ENCODE measurements at places on chromosomes 5 and 9.
A peak's percentile ranks its signal among the peaks of the same experiment; 100 is the strongest.

- DNase-seq, result no peak
These were observed 395.6 kb downstream of the DMAC1 start for GRCh38 chr9:7403839-7404487.

DNA sequence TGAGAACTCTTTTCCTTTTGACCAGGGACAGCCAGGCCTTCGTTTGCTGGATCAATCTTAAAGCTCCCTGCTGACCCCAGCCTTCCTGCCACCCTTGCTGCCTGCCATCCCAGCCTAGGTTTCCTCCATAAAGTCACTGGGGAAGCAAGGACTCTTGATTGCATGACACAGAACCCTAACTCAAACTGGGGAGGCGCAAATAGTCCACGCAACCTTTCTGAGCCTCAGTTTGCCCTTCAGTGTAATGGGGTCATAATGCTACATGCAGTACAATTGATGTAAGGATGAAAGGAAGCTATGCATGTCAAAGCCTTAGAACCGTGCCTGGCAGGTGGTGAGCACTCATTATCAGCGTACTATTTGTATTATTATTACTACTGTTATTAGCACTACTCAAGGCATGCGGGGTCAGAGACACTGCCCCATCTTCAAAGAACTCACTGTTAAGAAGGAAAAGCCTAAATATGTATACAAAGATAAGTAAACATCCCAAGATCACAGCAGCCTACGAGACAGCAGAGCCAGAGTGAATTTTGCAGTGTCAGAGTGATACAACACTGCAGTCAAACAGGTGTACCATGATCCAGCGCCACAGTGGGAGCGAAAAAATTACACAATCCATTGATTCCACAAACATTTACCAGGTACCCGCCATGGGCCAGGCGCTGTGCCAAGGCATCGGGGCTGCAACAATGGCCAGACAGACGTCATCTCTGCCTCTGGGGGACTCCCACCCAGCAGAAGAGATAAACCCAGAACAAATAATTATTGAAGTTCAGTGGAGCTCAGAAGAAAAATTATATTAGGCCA lies 16.9 kb upstream of the CPLX2 start:
- DNase-seq, result no peak

- no peak for DNase-seq
These were observed 35.2 kb upstream of the GLDC start for GRCh38 chr9:6680797-6681146.

- DNase-seq, result no peak
These were observed 49.6 kb downstream of the ARHGAP26 start for GRCh38 chr5:142819825-142820224.

DNA sequence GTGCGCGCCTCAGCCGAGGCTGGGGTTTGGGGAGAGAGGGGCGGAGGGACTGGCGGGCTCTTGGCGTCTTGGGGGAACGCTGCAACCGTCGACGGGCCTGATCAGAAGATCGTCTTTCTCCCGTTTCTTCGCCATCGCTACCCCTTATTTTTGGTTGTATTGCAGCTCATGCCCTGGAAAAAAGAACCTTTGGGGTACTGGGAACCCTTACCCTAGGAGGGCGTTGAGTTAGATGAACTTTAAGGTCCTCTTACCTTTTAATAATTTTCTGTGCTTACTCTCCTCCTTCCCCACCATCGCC lies 719 bp downstream of the PAIP2 start:
- no peak for DNase-seq

GRCh38 chr9:36843964-36844363 lies 190.1 kb downstream of the PAX5 start:
- DNase-seq, result no peak

- no peak for DNase-seq
These were observed 62.5 kb downstream of the VAV2 start for GRCh38 chr9:133929599-133929998.

- no peak for DNase-seq
These were observed 114.0 kb downstream of the MED10 start for GRCh38 chr5:6264394-6264793.

DNA sequence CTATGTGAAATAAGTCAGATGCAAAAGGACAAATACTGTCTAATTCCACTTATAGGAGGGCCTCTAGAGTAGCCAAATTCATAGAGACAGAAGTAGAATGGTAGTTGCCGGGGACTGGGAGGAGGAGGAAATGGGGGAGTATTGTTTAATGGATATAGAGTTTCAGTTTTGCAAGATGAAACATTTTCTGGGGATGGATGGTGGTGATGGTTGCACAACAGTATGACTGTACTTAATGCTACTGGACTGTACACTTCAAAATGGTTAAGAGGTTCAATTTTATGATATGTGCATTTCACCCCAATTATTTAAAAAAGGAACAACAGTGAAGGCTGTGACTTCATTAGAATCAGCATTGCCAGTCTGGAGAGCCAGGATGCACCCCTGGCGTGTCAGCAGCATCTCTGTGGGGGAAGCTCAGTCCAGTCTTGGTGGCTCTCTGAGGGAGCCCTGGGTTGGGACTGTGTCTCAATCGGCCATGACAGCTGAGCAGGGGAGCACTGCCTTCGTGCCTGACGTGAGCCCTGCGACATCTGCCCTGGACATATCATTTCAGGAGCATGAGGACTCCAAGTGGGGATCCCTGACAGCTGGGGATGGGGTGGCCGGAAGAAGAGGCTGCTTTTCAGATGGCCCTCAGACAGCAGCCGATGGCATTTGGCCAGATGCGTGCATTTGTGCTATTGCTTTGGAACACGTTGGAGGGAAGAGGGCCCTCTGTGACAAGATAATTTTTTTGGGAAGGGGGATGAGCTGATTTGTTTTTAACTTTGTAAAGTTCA lies 130.8 kb upstream of the STC2 start:
- peak; percentile 69 for DNase-seq

DNA sequence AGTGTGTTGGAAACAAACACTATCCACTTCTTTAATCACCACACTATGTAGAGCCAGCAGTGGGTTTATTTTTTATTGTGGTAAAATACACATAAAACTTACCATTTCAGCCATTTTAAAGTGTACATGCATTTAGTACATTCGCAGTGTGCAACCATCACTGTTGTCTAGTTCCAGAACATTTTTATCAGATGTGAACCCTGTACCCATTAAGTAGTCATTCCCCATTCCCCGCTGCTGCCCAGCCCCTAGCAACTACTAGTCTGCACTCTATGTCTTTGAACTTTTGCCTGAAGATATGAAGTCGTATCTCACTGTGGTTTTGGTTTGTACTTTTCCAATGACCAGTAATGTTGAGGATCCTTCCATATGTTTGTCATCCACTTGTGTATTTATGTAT lies 30.2 kb upstream of the F2R start:
- no peak for DNase-seq

DNA sequence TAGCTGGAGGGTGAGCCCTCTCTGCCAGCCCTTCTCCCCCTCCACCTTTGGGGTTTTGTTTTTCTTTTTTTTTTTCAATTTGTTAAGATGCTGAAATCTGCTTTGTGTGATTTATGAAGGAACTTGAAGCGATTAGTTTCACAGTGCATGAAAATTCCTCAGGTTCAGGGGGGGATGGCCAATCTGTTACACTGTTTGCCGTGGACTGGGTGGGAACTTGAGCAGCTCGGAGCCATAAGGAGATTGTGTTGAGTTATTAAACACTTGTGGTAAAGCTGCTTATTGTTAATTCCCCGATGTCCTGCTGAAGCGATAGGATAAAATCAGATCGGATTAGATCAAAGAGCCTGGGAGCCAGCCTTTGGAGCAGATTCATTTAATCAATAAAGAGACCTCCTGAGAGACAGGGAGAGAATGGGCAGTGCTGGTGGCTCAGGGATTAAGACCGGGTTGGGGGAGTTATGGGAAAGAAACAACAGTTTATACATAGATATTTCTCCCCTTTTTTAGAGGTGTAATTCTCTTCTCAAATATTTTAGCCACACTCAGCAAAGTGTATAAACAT lies 105.8 kb upstream of the SPATA31D4 start:
- no peak for DNase-seq

- no peak for DNase-seq
These were observed 23.4 kb upstream of the FUBP3 start for GRCh38 chr9:130555968-130556367.

- no peak for DNase-seq
These were observed 451.8 kb upstream of the FTMT start for GRCh38 chr5:121399879-121400278.

DNA sequence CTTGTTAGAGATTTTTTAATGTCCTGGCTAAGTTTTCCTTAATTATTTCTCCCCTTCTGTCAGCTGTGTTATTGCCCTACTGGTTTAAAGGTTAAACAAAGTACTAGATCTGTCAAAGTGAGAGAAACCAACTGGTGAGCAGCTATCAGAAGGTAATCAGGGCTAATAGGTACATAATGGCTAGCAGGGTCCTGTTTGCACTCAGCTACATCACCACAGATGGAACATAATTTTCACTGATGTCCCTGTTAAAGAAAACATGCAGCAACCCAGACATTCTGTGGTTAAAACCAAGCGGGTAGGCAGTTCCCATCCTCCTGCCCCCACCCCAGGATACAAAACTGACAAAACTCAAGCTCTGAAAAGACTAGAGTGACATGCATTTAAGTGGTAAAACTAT lies 473.9 kb downstream of the NR2F1-AS1 start:
- no peak for DNase-seq

- no peak for DNase-seq
These were observed 974 bp upstream of the CYSTM1 start for GRCh38 chr5:140174014-140174413.
